Urinary bladder (tissue), 4 donors: ENCODE measurements at places on chromosomes 6 and 20. TPM values are rescaled to one million over a fixed set of nuclear protein-coding genes. Genes with fewer than 3 reads are reported as not detected.

The GGTLC1 gene
- total RNA-seq: not detected

The SEMG1 gene
- not detected for total RNA-seq

The GPR63 gene
- 9.7 TPM for total RNA-seq

The BPIFA1 gene
- total RNA-seq: not detected

The RIPK1 gene
- 24.5 TPM for total RNA-seq

The PABPC1L gene
- 14.4 TPM for total RNA-seq

The COQ3 gene
- total RNA-seq: 4.8 TPM

The CST2 gene
- total RNA-seq: not detected
